Putamen (tissue), 1 donor: ENCODE measurements at places on chromosomes 5 and 9.

- no peak for DNase-seq
Observed at GRCh38 chr9:114097613-114098020, 1.5 kb downstream of the KIF12 start.

GRCh38 chr9:1005043-1005667 is 28.7 kb downstream of the DMRT3 start:
- peak; percentile 13 for DNase-seq

DNA sequence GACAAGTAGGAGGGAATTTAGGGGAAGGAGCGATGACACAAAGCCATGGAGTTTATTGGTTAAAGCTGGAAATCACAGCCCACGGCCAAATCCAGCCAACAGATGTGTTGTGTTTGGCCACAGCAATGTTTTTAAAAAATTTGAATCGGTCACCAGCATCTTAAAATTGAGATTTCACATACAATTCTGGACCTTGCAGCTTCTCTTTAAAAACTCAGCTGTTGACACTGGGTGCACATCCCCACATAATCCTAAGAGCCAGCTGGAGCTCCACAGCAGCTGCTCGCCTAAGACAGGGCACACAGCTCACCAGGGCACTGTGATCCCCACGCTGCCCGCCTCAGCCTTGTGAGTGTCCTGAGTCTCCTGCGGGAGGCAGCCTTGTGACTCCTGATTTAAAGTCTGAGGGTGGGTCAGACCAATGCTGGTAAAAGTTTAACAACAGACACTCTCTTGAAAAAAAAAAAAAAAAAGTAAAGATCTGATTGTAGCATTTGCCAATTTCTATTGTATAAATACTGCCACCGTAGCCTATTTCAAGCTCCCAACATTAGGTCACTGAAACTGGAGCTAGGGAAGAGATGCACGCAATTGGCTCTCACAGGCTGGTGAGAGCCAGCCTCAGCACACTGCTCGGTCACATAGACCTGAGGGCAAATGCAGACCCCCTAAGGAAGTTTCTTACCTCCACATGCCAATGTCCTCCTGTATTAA is 124.8 kb downstream of the HSD17B3 start:
- DNase-seq, result peak; percentile 54

DNA sequence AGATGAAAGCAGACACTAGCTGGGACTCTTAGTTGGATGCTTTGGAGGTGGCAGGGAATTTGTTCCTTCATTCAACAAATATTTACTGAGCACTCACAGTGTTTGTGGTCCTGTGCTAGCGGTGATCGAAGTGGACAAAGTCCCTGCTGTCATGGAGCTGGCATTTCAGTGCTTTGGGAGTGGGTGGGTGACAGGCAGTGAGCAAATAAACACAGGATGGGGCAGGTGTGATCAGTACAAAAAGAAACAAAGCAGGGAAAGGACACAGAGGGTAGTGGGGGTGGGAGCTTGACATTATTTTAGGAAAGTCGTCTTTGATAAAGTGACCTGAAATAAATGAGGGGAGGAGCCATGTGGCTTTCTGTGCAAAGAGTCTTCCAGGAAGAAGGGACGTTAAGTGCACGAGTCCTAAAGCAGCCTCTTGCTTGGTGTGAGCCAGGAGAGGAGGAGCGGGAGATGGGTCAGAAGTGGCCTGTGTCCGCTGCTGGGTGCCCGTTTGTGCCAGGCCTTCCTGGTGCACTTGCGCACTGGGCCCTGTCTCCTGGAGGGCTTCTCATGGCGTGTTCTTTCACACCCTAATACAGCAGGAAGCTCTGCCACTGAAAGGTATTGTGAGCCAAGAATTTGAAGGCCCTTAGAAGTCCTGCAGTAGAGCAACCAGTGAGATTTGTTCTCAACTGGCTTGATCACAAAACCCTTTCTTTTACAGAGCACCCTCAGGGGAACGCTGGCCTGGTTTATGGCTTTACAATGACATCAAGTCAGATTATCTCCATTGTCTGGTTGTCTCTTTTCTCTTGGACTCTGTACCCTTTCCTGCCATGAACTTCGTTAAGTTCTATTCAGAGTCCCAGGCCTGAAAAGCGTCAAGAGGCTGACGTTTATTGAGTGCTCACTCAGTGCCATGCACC is 14.8 kb downstream of the NDST1 start:
- DNase-seq, result no peak

DNA sequence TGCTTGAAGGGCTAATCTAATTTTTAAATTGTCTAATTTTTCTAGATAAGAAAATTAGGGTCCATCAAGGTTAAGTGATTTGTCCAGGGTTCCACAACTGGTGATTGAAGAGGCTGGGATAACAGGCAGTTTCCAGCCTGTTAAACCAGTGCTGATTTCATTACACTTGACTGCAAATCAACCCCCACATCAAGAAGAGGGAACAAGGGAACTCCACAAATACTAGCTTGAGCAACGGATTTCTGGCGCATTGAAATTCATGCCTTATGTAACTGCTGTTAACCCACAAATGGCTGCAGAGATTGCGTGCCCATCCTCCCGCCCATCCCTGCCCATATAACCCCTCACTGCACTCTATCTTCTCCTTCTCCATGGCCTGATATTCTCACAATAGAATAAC is 10.0 kb downstream of the PLPPR1 start:
- no peak for DNase-seq

DNA sequence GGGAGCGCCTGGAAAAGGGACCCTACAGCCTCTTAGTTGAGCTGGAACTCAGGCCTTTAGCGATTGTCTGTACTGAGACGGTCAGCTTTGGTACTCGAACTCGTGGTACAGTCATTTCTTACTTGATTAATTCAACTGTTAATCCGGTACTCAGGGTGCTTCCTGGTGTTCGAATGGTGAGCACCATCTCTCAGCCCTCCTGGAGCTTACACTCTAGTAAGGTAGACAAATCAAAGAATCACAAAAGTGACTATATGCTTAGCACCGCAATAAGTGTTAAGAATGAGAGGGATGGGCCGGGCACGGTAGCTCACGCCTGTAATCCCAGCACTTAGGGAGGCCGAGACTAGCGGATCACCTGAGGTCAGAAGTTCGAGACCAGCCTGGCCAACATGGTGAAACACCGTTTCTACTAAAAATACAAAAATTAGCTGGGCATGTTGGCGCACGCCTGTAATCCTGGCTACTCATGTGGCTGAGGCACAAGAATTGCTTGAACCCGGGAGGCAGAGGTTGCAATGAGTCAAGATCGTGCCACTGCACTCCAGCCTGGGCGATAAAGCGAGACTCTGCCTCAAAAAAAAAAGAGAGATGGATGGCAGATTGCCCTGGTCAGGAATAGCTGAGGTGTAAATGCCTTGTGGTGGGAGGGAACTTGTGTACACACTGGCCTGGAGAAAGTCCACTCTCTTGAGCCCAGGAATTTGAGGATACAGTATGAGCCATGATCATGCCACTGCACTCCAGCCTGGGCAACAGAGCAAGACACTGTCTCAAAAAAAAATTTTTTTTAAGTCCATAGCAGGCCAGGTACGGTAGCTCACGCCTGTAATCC is 981 bp downstream of the TCOF1 start:
- DNase-seq, result no peak

DNA sequence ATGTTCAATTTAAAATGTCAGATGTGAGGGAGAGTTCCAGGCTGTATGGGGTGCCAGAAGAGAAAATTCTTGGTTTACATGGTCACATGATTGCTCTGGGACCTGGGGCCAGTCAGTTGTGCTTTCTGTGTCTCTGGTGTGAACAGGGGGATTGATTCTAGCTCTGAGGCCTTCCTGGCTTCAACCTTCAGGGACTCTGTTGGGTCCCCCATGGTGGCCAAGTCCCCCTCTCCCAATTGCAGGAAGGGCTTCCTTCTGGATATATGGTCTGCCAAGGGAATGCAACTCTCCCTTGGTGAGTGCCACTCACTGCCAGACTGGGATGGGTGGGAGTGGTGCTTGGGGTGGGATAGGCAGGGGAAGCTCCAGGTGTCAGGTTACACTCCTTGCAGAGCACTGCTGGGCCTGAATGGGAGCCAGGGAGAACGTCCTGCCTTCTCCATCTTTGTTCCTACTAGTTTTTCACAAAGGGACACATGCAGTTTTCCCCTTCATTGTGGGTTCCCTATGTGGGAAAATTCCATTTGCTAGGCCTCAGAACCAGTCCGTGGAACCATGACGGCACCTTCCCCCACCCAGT is 153.2 kb downstream of the MELK start:
- DNase-seq, result no peak

GRCh38 chr9:81423589-81424326 is 265.6 kb downstream of the TLE1 start:
- no peak for DNase-seq

DNA sequence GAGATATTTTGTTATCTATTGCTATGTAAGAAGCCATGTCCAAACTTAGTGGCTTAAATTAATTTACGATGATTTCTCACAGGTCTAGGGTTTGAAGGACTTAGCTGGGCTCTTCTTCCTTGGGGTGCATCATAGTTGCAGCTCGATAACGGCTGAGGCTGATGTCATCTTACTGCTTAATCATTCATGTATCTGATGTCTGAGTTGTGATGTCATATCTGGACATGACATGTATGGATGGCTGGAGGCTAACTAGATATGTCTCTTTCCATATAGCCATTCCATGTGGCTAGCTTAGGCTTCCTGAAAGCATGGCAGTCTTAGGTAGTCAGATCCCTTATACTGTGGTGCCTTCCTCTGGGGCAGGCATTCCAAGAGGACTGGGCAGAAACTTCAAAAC is 31.6 kb downstream of the ADGRV1 start:
- no peak for DNase-seq

DNA sequence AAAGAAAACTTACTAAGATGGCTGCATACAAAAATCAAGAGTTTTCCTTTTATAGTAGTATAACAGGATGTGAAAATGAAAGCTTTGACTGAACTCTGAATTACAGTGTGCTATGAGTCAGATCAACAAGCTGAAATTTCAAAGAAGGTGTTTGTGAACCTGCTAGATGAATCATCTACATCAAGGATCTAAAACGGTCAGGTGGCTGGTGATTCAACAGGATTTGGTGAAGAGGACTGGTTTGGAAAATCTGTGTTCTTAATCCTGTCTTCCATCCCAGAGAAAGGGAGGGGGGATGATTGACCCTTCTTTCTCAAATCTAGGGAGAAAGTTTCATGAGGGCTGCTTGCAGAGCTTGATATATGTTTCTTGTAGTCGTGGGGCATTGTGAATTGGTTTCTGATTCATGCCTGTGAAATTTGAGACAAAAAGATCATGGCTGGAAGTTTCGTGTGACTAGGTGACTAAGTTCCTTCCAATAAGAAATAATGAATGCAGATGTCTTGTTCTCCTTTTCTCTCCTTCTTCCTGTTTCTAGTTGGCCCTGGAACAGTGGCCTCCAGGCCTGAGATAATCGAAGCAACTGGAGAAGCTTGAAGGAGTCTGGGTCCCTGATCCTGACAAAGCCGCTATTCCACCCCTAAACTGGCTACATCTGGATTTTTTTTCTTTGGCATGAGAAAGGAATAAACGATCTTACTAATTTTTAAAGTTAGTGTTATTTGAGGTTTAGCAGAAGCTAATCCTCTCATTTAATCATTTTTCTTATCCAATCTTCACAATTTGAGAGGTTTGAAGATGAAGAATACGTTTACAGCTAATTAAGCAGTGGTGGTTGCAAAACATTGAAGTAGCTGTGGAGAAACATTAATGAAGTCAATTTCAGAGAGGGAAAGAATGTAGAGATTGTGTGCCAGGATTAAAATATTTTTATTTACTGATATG is 67.2 kb downstream of the MRPS30 start:
- peak; percentile 6 for DNase-seq

DNA sequence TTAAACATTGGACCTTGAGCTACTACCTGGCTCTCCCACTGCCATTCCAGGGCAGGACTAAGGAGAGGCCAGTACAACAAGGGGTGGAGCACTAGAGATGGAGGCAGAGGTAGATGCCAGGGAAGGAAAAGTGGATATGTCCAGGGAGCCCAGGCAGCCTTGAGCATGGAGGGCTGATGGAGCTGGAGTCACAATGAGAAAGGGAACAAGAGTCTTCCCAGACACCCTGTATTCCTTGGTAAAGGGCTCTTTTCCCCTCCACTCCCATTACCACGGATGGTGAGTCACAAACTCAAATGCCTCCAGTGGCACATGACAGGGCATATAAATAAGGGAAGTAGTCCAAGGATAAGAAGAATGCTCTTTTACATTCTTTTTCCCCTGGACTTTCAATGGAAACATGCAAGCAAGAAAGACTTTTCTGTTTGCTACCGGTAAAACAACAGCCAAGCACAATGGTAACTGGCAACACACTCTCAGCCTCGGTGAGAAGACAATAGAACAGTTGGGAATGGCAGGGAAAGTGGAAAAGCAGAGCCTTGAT is 16.7 kb downstream of the ERAP1 start:
- DNase-seq, result no peak

GRCh38 chr9:88658311-88658822 is 123.4 kb downstream of the NXNL2 start:
- no peak for DNase-seq

GRCh38 chr5:169688106-169688505 is 51.0 kb downstream of the DOCK2 start:
- DNase-seq, result no peak

- DNase-seq, result no peak
Observed at GRCh38 chr9:114720086-114720676, 38.2 kb upstream of the TEX48 start.

- no peak for DNase-seq
Observed at GRCh38 chr9:104826911-104827310, 63.0 kb downstream of the NIPSNAP3B start.

GRCh38 chr5:145945620-145946111 is 9.3 kb downstream of the SH3RF2 start:
- no peak for DNase-seq

DNA sequence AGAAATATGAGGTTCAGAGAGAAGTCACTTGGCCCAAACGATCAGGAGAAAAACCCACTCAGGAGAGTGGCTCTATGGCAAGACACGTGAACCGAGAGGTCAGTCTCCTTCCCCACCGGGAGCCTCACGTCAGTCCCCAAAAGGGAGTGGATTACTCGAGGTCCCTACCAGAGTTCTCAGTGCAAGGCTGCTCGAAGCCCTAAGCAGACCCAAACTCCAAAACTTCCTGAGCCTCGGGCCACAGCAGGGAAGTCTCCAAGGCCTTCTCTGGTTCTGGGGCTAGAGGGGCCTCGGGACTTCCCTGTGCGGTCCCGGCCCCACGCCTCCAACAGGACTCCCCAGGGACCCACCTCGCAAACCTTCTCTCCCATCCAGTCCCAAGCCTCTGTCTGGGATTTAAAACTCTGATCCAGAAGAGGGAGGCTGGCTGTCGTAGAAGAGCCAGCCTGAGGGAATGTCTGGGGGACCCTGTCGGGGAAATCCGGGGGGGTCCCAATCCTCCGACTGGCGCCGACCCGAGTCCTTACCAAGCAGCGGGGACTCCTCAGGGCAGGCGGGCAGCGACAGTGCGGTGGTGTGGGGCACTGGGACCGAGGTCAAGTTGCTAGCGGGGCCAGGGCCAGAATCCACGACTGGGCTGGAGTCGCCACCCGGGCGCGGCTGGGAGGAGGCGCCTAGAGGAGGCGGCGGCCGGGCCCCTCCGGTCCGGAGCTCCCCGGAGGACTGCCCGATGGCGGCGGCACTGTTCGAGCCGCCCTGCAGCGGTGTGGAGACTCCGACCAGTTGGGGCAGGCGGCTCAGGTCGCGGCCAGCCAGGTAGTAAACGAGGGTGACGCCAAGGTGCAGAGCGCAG is 679 bp downstream of the B4GALT1 start:
- DNase-seq, result no peak

GRCh38 chr9:131310833-131311554 is 21.5 kb downstream of the PLPP7 start:
- no peak for DNase-seq

GRCh38 chr5:58071566-58071965 is 388.3 kb downstream of the PLK2 start:
- no peak for DNase-seq

- DNase-seq, result no peak
Observed at GRCh38 chr9:108784998-108785397, 70.8 kb downstream of the ACTL7B start.

GRCh38 chr5:126965487-126965886 is 64.9 kb downstream of the MARCHF3 start:
- DNase-seq, result no peak
